ENCODE measurements at places on chromosomes 5 and 9. TPM values are rescaled to one million over a fixed set of nuclear protein-coding genes. Genes with fewer than 3 reads are reported as not detected.

The NR2F1-AS1 gene
- total RNA-seq, result not detected

- no peaks in the 10 kb centered on the region for H3K27me3 ChIP-seq
- H3K4me3 ChIP-seq, result no peak overlapping the region
- H3K36me3 ChIP-seq, result no peaks in the 10 kb centered on the region
- no peaks in the 10 kb centered on the region for H3K4me1 ChIP-seq
These were observed 71.3 kb upstream of the FCN2 start for GRCh38 chr9:134809292-134809691.

DNA sequence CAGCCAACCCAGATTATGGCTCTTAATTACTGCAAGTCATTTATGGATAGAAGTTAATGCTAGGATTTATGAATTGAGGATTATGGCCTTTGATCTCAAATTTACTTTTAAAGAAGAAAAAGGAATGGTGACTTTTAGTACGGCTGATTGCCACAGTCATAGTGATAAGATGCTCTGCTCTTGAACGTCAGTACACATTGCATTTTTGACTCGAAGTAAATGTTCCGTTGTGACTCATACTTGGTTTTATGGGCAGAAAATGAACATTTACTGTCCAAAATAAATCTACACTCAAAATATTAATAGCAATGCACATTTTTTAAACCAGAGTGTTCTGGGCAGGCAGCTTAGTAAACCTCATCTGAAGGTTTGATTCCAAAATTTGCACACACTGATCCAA is 830 bp downstream of the ADAMTSL1 start:
- peaks cover 5% of the 10 kb centered on the region for H3K27me3 ChIP-seq
- DNase-seq, result no peak
- no peak overlapping the region for H3K4me3 ChIP-seq
- no peaks in the 10 kb centered on the region for H3K36me3 ChIP-seq

GRCh38 chr9:38026021-38026809 is 42.8 kb downstream of the SHB start:
- no peak overlapping the region for H3K27ac ChIP-seq
- H3K4me3 ChIP-seq, result no peak overlapping the region
- H3K36me3 ChIP-seq, result no peaks in the 10 kb centered on the region
- H3K4me1 ChIP-seq, result peaks cover 5% of the 10 kb centered on the region

DNA sequence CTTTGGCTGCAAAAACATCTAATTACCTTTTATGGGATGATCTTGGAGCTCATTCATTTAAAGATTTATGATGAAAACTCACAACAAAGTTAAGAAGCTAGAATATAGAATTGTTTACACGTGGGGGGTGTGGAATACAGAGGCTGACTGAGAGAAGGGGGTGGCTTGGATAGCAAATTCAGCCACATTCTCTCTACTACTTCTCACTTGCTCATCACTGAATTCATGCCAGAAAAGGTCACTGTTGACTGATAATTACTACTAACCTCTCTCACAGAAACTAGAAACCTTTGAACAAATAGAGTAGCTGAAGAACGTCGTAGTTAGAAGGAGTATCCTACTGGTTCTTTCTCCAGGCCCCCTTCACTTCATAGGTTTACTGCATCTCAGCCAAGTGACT is 808.2 kb downstream of the BRINP1 start:
- no peak for DNase-seq
- H3K27me3 ChIP-seq, result no peaks in the 10 kb centered on the region
- no peak overlapping the region for H3K27ac ChIP-seq
- H3K4me3 ChIP-seq, result no peak overlapping the region

GRCh38 chr9:122888480-122888879 is 16.7 kb downstream of the RC3H2 start:
- no peaks in the 10 kb centered on the region for H3K4me1 ChIP-seq
- no peak overlapping the region for H3K4me3 ChIP-seq
- no peak for DNase-seq

- H3K27ac ChIP-seq, result no peak overlapping the region
- DNase-seq, result no peak
- H3K4me1 ChIP-seq, result no peaks in the 10 kb centered on the region
- H3K27me3 ChIP-seq, result no peaks in the 10 kb centered on the region
- H3K36me3 ChIP-seq, result no peaks in the 10 kb centered on the region
- no peak overlapping the region for H3K4me3 ChIP-seq
These were observed 22.2 kb downstream of the HMCN2 start for GRCh38 chr9:130287736-130288135.

DNA sequence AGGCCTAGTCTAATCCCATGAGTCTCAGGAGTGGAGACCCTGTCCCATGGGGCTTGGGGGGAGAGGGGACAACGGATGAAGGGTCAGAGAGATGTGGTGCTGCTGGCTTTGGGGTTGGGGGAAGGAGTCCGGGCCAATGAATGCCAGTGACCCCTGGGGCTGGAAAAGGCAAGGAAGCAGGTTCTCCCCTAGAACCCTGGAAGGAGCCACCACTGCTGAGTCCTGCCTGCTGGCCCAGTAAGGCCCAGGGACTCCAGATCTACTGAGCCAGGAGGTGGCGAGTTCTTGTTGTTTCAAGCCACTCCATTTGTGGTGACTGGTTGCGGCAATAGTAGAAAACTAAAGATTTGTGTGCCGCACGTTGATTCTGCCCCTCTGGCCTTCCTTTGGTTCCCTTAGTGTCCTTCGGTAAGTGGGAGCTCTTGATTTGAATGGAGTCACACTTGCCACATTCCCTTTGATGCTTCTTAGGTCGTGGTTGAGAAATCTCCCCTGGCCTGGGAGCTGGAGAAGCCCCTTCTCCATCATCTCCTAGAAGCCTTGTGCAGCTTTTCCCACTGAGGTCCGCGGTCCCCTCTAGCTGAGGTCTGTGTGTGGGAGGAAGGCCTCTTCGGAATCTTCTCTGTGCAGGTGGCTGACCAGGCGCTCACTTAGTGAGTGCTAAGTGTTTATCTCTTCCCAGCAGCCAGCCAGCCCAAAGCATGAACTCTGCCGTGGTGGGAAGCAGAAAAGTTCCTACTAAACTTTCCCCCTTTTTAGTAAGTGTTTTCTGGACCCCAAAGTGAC is 9.0 kb downstream of the FCN1 start:
- peaks cover 4% of the 10 kb centered on the region for H3K27me3 ChIP-seq
- no peak overlapping the region for H3K4me3 ChIP-seq
- no peak overlapping the region for H3K27ac ChIP-seq
- DNase-seq, result no peak

The SLC25A51 gene
- total RNA-seq, result 31.4 TPM
